T-helper 1 cell (primary cell): ENCODE measurements at places on chromosomes 11 and 22.
A peak's percentile ranks its signal among the peaks of the same experiment; 100 is the strongest.

GRCh38 chr11:104573441-104573990, 324.7 kb downstream of the CASP12 start:
- no peak for DNase-seq

DNA sequence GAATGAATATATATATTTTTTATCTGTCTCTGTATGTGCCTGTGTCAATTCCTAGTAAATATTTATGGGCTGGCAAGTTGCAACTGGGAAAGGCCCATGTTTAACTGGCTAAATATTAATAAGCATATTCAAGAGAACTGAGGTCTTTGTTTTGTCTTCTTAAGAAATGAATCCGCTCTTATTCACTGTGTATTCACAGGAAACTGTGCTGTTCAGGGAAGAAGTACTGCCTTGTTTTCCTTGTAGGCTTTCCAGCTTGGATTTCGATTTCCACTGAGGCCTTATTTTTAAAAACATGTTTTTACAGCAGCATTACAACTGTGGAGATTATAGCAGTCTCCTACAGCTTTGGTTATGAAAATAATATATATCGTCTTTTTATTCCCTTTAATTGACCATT, 64.7 kb downstream of the LDLRAD3 start:
- no peak for DNase-seq

GRCh38 chr11:64139049-64139448, 26.9 kb downstream of the MACROD1 start:
- no peak for DNase-seq

DNA sequence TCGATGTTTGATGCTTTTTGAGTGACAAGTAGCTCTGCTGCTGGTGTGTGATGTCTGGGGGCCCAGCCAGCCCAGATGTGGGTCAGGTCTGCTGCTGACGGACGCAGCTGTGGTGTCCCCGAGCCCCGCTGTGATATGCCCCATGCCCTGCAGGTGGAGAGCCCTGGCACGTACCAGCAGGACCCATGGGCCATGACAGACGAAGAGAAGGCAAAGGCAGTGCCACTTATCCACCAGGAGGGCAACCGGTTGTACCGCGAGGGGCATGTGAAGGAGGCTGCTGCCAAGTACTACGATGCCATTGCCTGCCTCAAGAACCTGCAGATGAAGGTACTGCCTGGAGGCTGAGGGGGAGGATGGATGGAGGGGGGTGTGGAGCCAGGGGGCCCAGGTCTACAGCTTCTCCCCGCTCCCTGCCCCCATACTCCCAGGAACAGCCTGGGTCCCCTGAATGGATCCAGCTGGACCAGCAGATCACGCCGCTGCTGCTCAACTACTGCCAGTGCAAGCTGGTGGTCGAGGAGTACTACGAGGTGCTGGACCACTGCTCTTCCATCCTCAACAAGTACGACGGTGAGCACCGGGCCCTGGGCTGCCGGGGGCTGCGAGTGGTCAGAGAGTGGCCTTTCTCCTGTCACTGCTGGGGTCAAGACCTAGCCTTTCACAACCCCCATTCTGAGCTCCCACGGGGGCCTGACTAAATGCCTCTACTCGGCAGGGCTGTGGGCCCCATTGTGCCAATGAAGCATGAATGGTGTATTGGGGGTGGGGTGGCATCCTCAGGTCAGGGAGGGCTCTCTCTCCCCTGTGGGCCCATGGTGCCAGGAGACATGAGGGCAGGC, 7.3 kb downstream of the AIP start:
- no peak for DNase-seq

GRCh38 chr11:66429983-66430602, 8.6 kb downstream of the MRPL11 start:
- peak; percentile 32 for DNase-seq

GRCh38 chr11:39570526-39570925, 1888.9 kb downstream of the LRRC4C start:
- DNase-seq, result no peak

GRCh38 chr22:17086788-17087497, 2.1 kb downstream of the IL17RA start:
- no peak for DNase-seq

DNA sequence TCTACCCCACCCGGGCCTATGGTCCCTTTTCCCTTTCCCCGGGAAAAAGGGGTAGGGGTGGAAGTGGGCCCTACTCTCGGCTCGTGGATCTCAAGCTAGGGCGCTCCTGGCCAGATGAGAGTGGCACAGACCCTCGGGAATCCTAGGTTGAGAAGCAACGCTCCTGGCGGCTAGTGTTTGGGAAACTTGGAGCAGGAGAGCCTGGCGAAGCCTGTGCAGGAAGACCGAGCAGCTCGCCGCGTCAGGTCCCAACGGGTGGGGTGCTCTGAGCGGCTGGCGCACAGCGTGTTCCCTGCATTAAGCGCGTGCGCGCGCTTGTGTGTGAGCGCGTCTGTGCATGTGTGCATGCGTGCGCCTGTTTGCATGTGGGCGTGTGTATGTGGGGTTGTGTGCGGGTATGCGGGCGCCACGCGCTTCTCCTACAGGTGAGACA, 7.1 kb upstream of the FLI1 start:
- DNase-seq, result no peak

DNA sequence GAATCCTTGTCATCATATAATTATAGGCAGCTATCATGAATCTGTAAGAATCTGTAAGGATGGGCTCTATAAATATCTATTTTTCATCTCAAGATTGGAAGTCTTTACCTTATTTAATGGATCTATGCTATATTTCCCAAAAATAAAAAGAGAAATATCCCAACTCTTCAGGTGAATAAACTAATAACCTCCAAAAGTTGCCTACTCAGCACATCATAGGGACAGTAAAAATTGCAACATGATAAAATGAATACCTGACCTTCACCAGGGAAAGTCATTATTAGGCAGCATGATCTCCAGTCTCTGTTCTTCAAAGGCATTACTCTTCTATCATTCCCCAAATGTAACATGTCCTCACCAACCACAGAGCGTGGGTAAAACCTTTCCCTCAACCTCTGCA, 277.3 kb downstream of the RAB38 start:
- DNase-seq, result no peak

DNA sequence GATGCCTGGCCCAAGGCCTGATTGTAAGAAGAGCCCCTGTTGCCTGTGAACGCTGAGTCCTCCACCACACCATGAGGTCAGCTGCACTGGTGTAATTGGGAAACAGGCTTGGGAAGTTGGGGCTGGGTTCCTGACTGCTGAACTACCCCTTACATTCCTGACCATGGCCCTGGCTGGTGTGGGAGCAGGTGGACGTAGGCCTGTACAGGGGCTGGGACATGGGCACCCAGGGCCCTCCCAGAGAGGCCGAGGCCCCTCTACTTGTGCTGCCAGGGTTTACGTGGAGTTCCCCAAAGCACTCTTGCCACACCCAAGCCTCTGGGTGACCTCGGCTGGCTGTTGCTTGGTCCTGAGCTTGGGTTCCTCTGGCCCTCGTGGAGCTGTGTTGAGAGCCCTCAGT, 5.4 kb downstream of the RELT start:
- DNase-seq, result no peak

GRCh38 chr11:79427611-79428327, 13.1 kb downstream of the TENM4 start:
- no peak for DNase-seq
